ENCODE measurements at places on chromosomes 11 and 22.

- DNase-seq = no peak
Observed at GRCh38 chr11:6654281-6655019, 1.2 kb downstream of the DCHS1 start.

DNA sequence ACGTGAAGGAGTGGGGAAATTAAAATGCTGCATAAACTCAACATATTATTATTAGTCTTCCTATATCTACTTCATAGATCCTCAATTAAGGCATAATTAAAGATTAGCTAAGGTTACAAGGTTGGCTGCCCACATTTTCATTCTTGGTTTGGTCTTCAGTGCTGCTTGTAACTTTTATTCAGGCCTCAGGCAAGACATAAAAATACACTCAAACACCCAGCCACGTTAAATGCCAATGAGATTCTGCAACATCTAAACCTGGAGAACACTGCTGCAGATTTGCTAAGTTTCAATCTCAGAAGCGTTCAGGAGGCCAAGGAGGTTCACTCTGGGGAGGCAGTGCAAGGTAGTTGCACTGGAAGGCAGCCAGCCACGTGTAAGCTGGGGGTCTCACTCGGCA, 358.7 kb upstream of the NARS2 start:
- no peak for DNase-seq

- no peak for DNase-seq
Observed at GRCh38 chr11:9285850-9286587, 20.9 kb upstream of the DENND5A start.

DNA sequence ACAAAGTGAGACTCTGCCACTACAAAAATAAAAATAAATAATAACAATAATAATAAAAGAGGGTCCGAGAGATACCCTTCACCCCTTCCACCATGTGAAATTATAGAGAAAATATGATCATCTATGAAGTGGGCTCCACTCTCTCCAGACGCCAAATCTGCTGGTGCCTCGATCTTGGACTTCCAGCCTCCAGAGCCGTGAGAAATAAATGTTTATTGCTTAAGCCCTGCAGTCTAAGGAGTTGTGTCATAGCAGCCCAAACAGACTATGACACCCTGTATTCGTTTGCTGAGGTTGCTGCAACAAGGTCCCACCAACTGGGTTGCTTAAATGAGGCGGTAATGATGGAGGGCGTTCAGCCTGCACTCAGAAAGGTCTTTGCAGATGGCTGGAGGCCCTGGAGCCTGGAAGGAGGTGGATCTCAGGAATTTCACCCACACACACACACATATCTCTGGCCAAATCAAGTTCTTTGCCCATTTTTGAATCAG, 7.6 kb upstream of the SEPTIN5 start:
- no peak for DNase-seq

GRCh38 chr11:68364581-68364980, 52.2 kb downstream of the LRP5 start:
- no peak for DNase-seq

DNA sequence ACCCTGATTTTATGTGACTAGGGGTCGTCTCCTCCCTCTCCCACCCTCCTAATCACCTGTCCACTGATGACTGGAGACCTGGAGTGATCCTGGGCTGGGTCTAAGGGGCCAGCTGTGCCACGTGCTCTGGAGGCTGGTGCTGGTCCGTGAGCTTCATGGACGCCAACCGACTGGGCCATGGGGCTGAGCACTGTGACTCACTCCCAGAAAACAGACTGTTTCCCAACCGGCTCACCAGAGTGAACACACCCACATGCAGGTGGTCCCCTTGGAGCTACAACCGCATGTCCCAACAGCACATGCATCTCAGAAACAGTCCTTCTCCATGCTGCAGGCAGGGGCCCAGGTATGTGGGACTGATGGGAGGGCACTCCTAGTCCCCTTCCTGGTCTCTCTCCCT, 14.0 kb upstream of the LMO1 start:
- no peak for DNase-seq

GRCh38 chr11:96393753-96394348, 4.0 kb downstream of the JRKL start:
- no peak for DNase-seq

- peak; percentile 50 for DNase-seq
Observed at GRCh38 chr11:120952461-120953434, 71.2 kb upstream of the TBCEL start.
